Stromal cell of bone marrow (primary cell): ENCODE measurements at places on chromosomes 11 and 22.
A peak's percentile ranks its signal among the peaks of the same experiment; 100 is the strongest.

DNA sequence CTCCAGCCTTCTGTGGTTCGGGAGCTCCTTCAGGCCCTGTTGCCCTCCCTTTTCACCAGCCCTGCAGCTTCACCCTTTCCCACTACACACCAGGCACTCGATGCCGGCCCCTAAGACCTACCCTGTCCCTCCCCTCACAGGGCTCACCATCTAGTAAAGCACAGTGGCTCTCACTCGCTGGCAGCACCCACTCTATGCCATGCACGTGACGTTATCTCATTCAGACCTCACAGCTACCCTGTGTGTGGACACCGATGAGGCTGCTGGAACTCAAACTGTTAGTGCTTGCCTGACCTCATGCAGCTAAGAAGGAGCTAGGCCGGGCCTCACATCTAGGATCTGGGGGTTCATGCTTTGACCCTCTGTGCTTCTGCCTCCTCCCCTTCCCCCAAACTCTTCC is 45.5 kb downstream of the SCN3B start:
- no peak for DNase-seq

DNA sequence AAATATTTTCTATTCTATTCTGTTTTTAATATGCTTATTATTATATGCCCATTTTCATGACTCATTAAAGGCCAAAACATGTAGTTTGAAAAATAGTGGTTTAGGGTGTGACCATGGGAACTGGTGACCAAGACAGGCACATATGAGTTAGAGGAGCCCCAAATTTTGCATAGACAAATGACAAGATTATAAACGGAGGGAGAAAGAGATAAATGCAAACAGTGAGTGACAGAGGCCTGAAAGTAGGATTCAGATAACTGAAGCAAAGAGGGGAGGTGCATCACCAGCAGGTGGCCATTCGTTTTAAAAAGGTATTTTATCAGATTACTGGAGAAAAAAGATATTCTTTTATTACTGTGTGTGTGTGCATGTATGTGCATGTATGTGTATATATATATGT is 391.5 kb upstream of the CHORDC1 start:
- no peak for DNase-seq

GRCh38 chr22:42299586-42300258 is 29.3 kb upstream of the TCF20 start:
- DNase-seq = no peak

DNA sequence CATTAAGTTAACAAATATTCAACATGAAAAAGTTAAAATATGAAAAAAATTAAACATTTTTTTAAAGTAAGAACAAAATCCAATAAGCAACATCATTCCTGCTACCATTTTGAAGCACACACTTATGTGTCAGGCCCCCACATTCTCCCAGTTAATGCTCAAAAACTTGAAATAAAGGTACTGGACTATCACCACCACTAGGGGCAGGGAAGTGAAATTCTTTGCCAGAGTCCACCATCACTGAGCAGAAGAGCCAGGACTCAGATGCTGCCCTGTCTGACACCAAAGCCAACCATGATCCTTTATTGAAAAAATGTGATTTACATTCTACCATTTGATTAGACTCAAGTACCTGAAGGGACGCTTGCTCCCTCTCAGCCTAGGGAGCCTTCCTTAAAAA is 39.1 kb downstream of the PITPNB start:
- peak; percentile 31 for DNase-seq

GRCh38 chr22:38967451-38968450 is 10.3 kb downstream of the APOBEC3A start:
- DNase-seq = no peak

- no peak for DNase-seq
These were observed 56.8 kb downstream of the C22orf31 start for GRCh38 chr22:29004647-29005371.

- DNase-seq = no peak
These were observed 68.9 kb upstream of the POU2AF2 start for GRCh38 chr11:111176603-111177002.

DNA sequence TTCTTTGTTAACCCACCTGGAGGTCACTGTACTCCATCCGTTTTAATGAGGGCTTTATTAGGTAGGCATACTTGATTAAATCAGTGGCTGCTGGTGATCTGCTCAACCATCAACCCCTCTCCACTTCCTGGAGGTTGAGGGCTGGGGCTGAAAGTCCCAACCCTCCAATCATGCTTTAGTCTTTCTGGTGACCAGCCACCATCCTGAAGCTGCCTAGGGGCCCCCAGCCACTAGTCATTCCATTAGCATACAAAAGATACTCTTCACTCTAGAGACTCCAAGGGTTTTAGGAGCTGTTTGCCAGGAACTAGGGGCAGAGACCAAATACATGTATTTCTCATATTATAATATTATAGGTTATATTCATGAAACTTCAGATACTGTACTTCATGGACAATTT is 13.5 kb downstream of the DNAJC24 start:
- no peak for DNase-seq

- DNase-seq = no peak
These were observed 1.9 kb upstream of the CYB5R3 start for GRCh38 chr22:42651134-42651533.

DNA sequence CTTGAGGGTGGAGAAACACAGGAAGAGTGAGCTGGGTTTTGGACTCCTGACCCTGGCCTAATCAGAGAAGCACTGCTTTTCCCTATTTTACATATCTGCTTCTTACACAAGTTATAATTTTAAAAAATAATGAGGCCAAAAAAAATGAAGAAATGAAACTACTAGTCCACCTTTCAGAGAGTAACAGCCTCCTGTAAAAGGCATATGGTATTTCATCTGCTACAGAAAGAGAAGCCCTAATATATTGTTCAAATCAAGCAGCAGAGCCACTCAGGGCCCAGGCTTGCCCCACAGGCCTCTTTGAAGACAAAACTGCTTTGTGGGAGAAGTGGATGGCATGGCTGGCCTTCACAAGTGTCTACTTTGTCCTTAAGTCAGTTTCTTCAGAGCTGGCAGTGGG is 10.0 kb downstream of the DIXDC1 start:
- DNase-seq = no peak

DNA sequence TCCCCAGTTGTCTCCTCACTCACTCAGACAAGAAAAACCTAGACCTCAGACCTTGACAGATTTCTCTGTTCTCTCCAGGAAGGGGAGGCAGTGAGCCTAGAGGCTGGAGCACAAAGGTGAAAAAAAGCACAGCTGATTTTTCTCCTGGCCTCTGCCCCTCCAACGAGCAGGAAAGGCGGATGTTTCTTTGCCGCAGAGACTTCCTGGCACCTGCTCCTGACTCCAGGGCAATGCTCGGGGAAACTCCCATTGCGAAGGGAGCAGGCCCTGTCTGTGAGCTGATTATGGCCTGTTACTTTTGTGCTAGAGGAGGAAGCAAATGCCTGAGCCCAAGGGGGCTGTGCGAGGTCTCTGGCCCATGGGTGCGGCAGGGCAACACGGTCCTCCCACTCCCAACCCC is 25.4 kb downstream of the MS4A10 start:
- no peak for DNase-seq

DNA sequence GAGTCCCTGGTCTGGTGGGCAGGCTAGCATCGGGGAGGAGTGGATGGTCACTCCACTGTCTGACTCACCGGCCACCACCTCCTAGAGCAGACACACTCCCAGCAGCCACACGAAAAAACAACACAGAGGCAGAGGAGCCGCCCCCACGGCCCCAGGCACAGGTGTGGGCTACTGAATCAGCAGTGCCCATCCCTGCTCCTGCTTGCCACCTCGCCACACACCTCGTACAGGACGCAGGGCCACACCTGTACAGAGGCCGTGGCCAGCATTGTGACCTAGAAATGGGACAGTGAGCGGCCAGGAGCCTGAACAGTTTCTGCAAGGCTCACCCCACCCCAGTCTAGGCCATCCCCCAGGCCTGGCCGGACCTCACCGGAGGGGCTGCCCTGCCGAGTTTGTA is 14.0 kb downstream of the TRIM29 start:
- no peak for DNase-seq

GRCh38 chr11:69656536-69657455 is 15.8 kb downstream of the CCND1 start:
- DNase-seq = no peak

DNA sequence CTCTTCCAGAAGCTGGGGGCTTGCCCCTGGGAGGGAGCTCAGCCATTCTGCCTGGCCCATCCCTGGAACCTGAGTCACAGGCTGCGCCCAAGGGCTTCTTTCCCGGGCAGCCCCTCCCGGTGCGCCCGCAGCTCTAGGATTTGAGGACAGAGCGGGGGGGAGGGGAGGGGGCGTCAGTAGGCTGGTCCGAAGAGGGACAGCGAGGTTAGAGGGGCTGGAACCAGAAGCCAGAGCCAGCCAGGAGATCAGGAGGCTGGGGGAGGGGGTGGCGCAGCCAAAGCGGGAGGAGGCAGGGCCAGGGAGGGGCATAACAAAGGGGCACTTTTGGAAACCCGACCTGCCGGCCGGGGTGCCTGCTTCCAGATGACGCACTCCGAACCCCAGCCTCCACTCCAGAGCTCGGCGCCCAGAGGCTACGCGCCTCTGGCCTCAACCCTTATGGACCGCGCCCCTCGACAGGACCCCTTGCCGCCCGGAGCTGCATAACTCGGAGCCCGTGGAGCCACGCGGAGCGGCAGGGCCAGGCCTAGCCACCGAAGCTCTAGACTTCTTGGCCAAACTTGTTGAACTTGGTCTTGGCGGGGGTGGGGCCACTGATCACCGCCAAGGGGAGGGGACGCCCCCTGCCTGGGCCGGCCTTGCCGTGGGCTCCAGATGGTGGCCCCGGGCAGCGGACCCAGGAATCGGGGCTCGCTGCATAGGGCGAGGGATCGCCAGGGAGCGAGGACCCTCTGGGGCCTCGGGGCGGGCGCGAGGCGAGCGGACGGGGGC is 744 bp downstream of the PACSIN3 start:
- no peak for DNase-seq

DNA sequence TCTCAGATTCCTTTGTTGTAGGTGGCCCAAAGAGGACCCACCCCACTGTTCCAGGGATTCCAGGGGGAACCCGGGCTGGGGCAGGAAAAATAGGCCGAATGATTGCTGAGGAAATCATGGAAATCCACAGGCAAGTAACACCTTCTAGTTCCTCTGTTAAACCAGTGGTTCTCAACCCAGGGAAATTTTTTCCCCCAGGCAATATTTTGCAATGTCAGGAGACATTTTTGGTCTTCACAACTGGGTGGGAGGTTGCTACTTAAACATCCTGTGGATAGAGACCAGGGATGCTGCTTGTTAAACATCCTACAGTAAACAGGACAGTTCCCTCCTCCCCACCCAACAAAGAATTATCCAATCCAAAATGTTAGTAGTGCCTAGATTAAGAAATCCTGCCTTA is 84.7 kb downstream of the BTBD10 start:
- no peak for DNase-seq

GRCh38 chr11:358129-358800 is 11.0 kb upstream of the B4GALNT4 start:
- DNase-seq = no peak

GRCh38 chr11:2482745-2483144 is 37.9 kb downstream of the KCNQ1 start:
- no peak for DNase-seq

DNA sequence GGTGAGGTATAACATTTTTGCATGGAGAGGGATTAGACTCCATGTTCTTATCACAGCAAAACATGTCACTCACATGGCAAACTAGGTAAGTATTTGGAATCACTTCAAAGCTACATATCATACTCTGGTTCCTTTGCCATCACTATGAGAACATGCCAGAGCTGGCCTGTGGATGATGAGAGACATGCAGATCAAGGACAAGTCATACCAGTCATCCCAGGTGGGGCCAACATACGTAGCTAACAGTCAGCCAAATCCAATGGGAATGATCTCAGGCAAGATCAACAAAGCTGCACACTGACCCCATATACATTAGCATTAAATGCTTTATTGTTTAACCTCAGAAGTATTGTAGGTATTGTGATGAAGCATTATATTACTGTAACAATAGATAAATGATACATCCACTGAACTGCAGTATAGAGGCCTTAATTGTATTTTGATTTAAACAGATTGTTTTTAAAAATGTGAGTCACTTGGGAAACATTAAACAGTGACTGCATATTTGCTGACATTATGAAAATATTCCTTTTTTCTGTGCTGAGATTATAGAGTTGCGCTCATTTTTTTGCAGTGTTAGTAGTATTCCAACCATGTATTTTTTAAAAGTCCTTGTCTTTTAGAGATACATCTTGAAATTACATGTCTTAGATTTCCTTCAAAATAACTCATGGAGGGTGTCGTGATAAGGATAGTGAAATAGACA is 37.3 kb upstream of the ARL14EP start:
- DNase-seq = no peak

DNA sequence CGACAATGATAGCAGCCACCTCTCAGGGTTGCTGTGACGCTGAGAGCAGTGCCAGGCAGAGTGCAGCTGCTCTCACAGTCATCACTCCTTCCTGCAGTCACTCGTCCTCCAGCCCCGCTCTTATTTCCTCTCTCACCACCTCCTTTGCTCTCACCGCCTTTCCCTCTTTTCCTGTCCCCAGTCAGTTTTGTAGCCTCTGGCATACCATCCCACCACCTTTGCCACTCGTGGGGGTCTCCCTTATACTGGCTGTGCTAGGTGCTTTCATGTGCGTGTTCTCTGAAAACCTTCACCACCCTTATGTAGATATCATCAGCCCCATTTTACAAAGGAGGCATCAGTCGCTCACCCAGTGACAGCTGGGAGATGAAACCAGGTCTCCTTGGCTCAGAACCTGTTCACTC is 19.3 kb upstream of the ST3GAL4 start:
- no peak for DNase-seq

DNA sequence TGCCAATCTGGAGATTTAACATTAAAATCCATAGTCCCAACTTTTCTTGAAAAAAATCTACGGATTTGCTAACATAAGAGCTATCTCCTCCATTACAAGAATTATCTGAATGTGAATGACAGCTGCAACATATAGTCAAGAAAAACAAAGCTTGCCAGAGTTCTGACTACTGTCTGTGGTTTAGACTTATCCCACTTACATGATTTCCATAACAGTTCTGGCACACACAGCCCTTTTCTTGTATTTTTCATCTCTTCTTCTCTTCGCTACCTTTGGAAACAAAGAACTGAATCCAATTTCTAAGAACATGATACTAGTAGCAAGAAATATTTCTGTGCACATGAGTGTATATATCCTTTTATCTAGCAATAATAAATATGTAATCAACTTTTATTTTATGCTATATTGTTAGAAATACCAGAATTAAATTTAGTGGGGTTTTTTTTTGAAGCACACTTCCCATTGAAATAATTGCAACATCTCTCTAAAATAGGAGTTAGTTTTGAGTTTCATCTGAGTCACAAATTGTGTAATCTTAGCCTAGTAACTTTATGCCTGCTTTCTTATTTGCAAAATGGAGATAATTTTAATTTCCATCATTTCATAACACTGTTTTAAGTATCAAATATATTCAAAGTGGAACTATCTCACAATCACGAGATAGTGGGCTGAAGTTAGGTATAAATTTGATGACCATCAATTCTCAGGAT is 1217.6 kb downstream of the JRKL start:
- no peak for DNase-seq

DNA sequence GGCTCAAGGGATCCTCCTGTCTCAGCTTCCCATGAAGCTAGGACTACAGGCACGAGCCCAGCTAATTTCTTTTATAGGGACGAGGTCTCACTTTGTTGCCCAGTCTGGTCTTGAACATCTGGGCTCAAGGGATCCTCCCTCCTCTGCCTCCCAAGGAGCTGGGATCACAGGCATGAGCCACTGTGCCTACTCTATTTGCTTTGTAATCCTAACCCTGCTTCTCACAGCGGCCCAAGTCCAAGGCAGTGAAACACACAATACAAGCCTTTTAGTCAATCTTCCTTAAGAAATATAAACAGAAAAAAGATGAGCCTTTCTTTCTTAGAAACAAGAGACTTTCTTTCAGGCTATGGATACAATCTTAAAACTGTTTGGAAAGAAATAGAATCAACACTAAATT is 115.2 kb upstream of the SORL1-AS1 start:
- peak; percentile 41 for DNase-seq
